Activated T-cell treated with anti-CD3 and anti-CD28 coated beads, Interleukin-2, amount 50 U/mL, for 72 hours (primary cell): ENCODE measurements at places on chromosomes 11 and 22. TPM values are rescaled to one million over a fixed set of nuclear protein-coding genes. Genes with fewer than 3 reads are reported as not detected.

PIWIL4 gene
- 1.1 TPM for total RNA-seq

DNA sequence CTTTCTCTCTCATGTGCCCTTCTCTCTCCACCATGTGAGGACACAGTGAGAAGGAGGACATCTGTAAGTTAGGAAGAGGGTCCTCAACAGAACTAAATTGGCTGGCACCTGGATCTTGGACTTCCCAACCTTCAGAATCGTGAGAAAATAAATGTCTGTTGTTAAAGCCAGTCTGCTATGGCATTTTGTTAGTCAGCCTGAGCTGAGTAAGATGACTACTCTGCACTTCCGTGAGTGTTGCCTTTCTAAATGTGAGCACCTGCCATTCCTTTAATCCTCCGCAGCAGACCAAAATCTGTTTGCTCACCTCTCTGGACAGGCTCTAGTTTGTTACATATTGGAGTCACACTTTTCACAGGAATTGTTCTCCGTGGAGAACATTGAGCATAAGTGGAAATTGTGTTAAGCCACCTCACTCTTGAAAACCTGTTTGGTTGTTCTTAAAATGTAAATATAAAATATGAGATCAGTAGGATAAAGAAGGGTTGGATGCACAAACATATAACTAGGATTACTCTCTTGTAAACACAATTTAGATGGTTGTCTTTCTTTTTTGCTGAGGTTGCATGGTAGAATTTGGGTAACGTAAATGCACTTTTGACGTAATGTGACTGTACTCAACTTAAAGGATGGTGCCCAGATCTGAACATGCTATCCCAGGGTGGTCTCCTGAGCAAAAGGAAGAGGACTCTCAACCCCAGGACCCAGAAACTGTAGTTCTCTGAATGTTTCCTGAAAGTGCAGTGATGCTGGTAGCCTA lies 65.9 kb downstream of the SNX19 start:
- peaks cover 17% of the 10 kb centered on the region for H3K27me3 ChIP-seq
- H3K27ac ChIP-seq, result no peak overlapping the region
- H3K4me3 ChIP-seq, result no peak overlapping the region

GRCh38 chr22:34866495-34867131 lies 199.3 kb upstream of the ISX start:
- H3K4me1 ChIP-seq, result no peaks in the 10 kb centered on the region
- no peaks in the 10 kb centered on the region for H3K36me3 ChIP-seq
- DNase-seq, result no peak

DNA sequence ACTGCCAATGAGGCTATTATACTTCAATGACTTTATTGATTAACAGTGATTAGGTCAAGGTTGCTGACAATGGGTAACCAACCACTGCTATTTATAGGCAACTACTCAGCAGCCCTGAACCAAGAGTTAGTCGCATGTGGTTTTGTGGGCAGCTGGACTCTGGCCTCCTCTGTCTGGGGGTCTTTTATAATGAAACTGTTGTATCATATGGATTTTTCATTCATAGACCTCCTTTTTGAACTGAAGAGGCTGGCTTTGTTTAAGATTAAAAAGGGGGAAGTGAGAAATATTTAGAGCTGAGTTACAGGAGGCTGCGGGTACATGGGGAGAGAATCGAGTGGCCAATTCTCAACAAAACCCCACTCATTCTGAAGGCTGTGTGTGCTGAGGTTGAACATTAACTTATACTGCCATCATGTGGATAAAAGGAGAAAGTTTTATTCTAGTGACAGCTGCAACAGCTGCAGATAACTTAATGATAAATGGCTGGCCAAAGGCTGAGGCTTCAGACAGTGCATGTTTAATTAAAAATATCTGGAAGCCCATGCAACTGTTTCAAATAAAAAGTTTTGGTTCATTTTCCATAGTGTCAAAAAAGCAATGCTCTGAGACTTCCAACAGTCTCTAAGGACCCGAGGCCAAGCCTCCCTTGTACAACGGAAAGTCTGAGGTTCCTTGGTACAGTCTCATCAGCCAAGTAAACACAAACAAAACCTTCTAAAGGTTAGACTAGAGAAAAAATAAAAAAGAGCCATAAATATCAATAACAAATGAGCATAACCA lies 682.6 kb downstream of the KCNA4 start:
- H3K27me3 ChIP-seq, result no peaks in the 10 kb centered on the region
- H3K36me3 ChIP-seq, result no peaks in the 10 kb centered on the region
- no peaks in the 10 kb centered on the region for H3K4me1 ChIP-seq
- no peak overlapping the region for H3K27ac ChIP-seq
- H3K4me3 ChIP-seq, result no peak overlapping the region

- no peaks in the 10 kb centered on the region for H3K36me3 ChIP-seq
- H3K27me3 ChIP-seq, result no peaks in the 10 kb centered on the region
- H3K4me1 ChIP-seq, result peaks cover 60% of the 10 kb centered on the region
- H3K27ac ChIP-seq, result peak overlapping the region; percentile 71
Observed at GRCh38 chr11:14414470-14415461, 55.8 kb upstream of the RRAS2 start.
